ENCODE measurements at places on chromosomes 12 and 14.
A peak's percentile ranks its signal among the peaks of the same experiment; 100 is the strongest.

- DNase-seq, result no peak
Measured at GRCh38 chr12:117352206-117352605, 9.2 kb downstream of the NOS1 start.

GRCh38 chr12:7162691-7163114 is 26.8 kb upstream of the PEX5 start:
- DNase-seq, result peak; percentile 88

DNA sequence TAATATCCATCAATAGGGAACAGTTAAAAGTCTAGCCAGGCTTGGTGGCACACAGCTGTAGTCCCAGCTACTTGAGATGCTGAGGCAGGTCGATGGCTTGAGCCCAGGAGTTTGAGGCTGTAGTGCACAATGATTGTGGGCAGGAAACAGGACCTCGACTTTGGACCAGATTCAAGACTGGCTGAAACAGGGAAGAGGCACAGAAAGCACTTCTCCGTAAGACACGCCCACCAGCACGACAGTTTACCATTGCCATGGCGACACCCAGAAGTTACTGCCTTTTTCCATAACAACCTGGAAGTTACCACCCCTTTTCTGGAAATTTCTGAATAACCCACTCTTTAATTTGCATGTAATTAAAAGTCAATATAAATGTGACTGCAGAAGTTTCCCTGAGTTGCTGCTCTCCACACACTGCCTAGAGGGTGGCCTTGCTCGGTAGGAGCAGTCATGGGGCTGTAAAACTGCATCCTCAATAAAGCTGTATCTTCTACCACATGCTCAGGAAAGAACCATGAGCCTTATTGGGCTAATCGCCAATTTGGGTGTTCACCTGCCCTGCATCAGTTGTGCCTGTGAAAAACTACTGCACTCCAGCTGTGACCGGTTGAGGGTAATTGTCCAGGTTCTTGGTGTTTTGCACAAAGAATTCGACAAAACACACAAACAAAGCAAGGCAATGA is 4.6 kb upstream of the LRRC23 start:
- DNase-seq, result no peak

- DNase-seq, result peak; percentile 98
Measured at GRCh38 chr12:546920-547845, 87.4 kb downstream of the B4GALNT3 start.

DNA sequence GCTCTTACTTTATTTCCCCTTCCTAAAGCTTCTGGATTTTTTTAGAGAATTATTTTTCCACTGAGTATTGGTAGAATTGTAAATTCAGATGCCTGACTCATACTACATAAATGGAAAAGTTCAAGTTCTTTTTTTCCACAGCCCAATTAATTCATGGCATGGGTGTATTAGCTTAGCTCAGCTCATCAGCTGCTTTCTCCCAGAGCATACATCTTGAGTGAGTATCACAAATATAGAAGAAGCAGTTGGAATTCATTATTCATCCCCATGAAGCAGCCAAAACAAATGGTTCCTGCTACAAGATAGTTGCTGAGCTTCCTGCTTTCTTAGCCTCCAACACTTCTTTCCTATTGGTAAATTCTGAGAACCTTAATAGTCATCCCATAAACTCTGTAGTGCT is 105.1 kb downstream of the C12orf50 start:
- no peak for DNase-seq

DNA sequence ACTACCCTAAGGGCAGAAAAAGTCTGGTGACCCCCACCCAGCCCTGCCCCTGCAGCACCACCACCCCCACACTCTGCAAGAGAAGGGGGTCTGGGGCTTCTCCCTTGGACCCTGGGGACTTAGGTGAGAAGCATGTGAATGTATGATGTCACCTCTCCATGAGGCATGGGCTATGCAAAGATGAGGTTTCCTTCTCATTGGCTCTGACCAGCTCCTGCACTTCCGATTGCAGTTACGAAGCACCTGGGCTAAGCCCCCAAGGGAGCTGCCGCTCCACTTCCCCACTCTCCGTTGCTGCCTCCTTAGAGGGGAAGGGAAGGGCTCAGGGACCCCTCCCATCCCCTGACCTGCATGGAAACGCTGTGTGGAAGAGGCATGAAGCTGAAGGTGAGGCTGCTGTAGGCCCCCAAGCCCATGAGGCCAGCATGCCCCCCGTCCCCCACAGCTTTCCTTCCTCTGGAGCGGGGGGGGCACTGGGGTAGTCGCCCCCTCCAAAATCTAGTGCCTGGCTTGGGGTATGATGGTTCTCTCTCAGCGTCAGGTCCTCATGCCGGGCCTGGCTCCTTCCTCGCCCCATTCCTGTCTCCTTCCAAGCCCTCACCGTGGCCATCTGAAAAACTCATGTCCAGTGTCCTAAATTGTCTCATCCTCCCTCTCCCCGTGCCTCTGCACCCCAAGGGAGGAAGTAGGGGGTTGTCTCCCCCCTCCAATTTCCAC is 5.5 kb upstream of the DDX23 start:
- DNase-seq, result peak; percentile 77

DNA sequence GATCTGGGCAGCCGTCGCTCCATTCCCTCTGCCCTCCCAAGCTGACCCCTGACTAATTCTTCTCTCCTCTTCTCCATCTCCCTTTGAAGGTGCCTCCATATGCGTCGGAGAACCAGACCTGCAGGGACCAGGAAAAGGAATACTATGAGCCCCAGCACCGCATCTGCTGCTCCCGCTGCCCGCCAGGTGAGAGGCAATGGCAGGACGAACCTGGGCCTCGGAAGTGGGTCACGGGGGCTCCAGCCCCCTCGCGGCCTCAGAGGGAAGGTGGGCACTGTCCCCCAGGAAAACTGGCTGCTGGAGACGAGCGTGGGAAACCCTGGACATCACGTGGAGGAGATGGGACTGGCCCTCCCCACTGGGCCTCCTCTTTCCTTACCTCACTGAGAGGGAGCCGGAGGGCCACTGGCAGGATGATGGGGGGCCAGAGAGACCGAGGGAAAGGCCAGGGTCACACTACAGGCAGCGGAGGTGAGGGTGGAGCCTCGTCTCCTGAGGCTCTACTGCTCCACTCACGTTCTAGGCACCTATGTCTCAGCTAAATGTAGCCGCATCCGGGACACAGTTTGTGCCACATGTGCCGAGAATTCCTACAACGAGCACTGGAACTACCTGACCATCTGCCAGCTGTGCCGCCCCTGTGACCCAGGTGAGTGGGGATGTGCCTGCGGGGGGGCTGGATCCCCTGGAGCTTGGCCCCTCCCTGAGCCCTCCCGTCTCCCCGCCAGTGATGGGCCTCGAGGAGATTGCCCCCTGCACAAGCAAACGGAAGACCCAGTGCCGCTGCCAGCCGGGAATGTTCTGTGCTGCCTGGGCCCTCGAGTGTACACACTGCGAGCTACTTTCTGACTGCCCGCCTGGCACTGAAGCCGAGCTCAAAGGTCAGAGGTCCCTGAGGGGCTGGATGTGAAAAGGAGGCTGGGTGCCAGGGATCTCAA is 806 bp downstream of the LTBR start:
- peak; percentile 91 for DNase-seq
